ENCODE measurements at places on chromosomes 7 and 10.

DNA sequence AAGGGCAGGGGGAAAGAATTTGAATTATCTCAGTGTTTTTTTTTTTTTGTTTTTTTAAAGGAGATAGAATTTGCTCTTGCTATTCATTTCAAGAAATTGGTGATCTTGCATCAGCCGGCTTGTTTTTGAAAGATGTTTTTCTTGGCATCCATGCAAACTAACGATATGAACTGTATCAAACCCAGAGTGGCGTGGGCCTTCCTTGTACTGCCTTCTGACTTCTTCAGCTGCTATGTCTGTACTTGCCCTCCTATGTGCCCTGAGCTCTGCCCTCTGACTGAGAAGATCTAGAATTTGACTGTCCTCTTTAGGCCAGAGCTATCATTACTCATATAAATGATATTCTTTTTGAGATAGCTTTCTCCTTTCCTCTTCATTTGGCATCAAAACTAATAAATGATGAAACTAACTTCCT is 183.1 kb downstream of the EXOC4 start:
- DNase-seq = peak; percentile 70

DNA sequence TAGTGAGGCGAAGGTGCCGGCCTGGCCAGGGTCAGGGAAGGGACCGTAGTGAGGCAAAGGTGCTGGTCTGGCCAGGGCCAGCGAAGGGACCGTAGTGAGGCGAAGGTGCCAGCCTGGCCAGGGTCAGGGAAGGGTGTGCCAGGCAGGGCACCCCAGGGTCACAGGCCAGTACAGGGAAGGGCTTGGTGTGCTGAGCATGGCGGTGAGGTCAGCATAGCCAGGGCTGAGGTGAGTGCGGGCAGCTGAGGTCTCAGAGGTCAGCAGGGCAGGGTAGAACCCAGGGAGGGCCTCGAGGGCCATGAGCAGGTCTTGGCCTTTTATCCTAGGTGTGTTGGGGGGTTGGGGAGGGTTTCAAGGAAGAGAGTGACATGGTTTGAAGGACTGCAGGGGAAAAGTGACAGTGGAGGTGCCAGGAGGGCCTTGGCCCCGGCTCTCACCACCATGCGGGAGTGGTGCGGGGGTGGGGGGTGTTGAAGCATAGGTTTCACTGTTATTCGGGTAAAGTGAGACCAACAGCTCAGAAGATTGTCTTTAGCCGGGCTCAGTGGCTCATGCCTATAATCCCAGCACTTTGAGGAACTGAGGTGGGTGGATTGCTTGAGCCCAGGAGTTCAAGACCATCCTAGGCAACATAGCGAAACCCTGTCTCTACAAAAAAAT is 93.3 kb downstream of the CHST15 start:
- DNase-seq = no peak

- DNase-seq = no peak
Observed at GRCh38 chr7:42766782-42767423, 145.0 kb downstream of the C7orf25 start.

DNA sequence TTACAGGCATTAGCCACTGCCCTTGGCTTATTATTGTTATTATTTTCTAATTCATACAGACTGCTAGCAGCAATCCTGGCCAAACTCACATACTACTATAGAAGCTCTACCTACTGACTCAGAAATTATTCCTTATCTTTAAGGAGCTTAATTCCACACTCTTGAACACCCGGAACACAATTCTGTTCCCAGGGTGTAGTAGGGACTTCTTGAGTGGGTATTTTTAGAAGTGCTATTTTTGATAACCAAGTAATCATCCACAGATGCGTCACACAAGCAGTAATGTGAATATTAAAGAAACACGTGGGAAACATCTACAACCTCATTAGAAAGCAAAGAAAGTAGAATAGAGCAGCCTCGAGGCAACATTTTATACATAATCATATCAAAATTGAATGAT is 149.2 kb downstream of the PTEN start:
- DNase-seq = peak; percentile 5

DNA sequence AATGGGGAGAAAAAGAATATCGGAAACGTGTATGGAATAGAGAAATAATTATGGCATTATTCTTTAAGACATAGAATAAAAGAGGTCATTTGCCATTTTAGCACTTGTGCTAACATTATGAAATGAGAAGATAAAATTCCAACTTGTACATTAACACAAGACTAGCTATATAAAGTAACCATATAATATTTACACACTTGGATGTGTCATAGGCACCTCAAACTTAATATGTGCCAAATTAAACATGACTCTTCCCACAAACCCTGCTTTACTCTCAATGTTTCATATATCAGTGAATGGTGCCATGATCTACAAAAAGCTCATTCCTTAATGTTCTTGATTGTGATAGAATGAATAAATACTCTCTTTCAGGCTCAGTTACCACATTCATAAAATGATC is 4.1 kb upstream of the MINDY3 start:
- no peak for DNase-seq

GRCh38 chr10:32950591-32951108 is 7.4 kb downstream of the ITGB1 start:
- no peak for DNase-seq
